Ascending aorta (tissue), 2 donors: ENCODE measurements at places on chromosomes 13 and 19. TPM values are rescaled to one million over a fixed set of nuclear protein-coding genes. Genes with fewer than 3 reads are reported as not detected.

DNA sequence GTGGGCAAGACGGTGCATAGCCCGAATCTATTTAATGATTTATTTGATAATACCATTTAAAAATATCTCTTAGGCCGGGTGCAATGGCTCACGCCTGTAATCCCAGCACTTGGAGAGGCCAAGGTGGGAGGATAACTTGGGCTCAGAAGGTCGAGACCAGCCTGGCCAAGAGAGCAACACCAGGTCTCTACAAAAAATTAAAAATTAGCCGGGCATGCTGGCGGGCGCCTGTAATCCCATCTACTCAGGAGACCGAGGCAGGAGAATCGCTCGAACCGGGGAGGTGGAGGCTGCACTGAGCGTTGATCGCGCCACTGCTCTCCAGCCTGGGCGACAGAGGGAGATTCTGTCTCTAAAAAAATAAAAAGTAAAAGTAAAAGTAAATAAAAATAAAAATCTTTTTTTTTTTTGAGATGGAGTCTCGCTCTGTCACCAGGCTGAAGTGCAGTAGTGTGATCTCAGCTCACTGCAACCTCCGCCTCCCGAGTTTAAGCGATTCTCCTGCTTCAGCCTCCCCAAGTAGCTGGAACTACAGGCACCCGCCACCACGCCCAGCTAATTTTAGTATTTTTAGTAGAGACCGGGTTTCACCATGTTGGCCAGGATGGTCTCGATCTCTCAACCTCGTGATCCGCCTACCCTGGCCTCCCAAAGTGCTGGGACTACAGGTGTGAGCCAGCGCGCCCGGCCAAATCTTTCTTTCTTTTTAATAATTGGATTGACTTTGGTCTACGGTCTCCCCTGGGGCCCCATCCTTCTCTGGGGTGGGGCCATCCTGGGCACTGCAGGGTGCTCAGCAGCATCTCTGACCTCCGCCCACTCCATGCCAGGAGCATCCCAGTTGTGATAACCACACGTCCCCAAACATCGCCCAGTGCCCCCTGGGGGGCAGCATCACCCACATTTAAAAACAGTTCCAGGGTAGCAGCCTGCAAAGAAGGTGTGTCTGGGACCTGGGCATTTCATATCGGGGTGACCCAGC, 90.7 kb downstream of the GNG7 start:
- no peak for DNase-seq

The NPAS1 gene
- not detected for total RNA-seq

The IZUMO4 gene
- not detected for total RNA-seq

DNA sequence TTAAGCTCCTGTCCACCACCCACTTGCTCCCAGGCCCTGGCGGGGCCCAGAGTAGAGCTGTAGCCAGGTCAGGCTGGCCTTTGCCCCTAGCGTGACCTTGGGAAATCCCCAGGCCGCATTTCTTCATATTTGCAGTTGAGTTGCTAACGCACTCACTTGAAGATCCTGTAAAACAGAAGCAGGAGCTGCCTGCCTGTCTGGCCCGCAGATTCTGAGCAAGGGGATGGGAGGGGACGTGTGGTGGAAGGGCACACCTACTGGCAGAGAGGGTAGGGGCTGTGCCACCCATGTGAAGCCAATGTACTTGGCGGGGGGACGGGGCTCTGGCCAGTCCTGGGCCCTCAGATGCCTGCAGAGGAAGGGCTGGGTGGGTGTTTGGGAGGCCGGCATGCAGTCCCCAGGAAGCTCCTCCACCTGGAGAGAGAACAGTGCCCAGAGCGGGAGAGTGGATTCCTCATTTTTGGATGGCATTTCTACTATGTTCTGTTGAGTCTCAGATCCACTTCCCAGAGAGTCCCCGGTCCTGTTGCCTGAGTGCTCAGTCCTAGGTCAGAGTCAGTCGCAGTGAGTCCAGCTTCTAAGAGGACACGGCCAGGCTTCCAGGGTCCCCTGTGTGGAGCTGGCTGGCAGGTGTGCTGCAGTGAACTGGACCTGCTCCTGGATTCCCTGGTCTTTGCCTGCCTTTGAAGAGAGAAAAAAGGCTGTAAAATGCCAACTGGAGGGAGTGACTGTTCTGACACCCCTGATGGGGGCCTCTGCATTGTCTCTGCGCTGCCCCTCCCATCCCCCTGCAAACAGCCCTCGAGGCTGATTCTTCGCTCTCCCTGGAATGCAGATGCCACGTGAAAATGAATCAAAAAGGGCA, 62.9 kb downstream of the GGACT start:
- no peak for DNase-seq

DNA sequence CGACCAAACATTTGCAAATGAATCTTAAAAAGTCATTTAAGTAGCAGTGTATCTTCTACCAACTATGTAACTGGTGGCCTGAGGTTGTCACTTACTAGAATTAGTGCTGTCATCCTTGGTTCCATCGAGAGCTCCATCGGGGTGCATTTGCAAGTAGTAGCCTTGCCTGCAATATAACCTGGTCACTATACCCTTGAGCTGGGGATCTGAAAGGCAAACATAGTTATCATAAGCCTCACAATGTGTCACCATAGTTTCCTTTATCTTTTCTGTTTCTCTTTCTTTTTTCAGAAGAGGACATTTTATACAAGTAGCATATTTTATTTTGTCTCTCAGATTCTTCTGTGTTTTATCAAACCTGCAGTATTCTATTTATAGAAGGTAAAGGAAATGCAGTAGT, 422.6 kb downstream of the ITGBL1 start:
- DNase-seq: no peak

The SLC17A7 gene
- total RNA-seq: 15.4 TPM

GRCh38 chr19:51020988-51021651, 1.6 kb upstream of the KLK10 start:
- no peak for DNase-seq

The CERS4 gene
- total RNA-seq: 20.2 TPM
